ENCODE measurements at places on chromosomes 11 and 22.

DNA sequence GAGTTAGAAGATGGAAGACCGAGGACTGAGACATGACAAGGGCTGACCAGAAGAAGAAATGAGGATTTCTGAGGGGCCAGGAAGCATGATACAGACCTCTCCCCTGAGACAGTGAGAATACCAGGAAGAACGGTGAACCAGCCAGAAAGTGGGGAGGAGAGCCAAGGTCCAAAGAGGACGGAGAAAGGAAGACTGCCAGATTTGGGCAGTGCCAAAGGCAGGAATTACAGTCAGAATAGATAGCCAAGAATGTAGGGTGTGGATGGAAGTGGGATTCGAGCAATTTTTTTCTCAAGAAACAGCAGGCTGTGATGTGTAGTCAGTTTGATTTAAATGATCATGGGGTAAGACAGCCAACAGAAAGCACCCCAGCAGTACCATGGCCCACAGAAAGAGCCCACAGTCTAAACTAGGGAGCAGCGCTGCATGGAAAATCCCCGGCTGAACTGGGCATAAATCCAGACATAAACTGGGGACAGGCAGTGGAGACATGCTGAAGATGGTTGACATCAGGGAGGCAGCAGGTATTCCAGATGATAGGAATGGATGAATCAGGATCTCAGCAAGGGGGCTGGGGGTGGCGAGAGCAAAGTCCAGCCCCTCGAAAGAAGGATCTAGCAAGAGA lies 67.3 kb upstream of the BARX2 start:
- peak; percentile 14 for DNase-seq

DNA sequence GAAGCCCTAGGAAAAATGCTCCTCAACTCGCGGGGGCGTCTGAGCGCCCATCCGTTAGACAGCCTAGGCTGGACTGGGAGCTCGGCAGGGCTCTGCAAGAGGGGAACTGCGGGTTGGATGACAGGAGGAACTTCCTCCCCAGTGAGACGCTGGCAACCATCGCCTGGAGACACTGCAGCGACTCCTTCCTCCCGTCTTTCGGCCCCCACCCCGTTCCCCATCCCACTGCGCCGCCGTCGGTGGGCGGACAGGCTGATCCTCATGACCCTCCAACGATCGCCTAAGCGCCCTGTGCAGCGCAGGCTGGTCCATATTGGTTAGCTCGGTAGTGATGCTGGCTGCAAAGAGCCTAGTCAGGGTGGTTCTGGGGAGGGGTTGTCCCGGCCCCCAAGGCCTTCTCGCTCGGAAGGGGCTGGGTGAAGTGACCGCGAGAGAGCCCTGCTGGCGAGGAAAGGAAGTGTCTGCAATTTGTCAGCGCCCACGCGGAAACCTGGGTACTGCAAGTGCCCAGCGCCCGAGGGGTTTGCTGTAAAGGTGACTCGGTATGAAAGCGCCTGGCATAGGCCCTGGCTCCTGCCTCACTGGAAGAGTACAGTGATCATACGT lies 638 bp downstream of the NRGN start:
- no peak for DNase-seq

- no peak for DNase-seq
Measured at GRCh38 chr22:27809226-27809603, 7.7 kb upstream of the MN1 start.

DNA sequence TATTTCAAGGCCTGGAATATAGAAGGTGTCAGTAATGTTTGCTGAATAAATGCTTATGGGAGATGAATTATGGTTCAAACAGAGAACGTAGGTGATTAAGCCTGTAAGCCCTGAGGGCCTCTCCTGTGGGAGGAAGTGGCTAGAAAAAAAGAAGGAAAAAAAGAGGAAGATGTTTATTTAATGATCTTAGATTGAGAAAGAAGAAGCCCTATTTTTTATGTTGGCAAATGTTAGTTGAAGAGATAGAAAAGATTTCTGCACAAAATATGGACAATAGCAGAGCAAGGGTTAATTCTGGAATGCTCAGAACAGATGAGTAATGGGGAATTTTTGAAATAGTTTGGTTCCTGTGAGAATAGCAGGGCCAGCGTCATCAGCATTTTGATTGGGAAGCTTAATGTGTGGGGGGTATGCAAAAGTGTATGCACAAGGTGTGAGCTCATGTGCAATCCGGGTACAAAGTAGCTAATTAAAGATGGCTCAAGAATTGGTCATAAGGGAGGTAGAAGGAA lies 95.7 kb downstream of the TEAD1 start:
- no peak for DNase-seq

GRCh38 chr11:122833846-122834464 lies 4.3 kb upstream of the CRTAM start:
- no peak for DNase-seq

DNA sequence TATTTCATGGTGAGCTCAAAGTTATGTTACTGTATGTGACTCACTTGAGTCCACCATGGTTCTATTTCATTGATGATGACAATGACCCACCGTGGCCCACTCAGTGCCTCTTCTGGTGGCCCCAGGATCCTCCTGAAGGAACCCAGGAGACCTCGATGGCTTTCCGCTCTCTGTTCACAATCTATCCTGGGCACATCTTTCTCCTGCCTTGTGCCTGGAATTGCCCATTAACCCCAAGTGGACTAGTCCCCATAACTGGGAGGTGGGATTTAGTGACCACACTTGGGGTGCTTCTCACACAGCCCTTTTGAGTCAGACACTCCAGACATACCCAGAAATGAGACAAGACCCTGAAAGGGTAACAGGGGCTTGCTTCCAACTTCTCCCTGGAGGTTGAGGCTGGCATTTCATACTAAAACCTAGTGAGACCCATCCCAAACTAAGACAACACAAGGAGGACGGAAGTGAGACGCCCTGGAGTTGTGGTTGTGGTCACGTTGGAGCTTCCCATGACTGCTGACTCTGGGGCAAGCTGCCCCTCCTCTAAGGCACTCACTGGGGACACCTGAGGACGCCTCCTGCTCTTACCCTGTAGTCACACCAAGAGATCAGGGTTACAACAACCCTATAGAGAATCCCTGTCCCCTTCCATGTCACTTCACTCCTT lies 22.1 kb downstream of the IGLL5 start:
- no peak for DNase-seq

DNA sequence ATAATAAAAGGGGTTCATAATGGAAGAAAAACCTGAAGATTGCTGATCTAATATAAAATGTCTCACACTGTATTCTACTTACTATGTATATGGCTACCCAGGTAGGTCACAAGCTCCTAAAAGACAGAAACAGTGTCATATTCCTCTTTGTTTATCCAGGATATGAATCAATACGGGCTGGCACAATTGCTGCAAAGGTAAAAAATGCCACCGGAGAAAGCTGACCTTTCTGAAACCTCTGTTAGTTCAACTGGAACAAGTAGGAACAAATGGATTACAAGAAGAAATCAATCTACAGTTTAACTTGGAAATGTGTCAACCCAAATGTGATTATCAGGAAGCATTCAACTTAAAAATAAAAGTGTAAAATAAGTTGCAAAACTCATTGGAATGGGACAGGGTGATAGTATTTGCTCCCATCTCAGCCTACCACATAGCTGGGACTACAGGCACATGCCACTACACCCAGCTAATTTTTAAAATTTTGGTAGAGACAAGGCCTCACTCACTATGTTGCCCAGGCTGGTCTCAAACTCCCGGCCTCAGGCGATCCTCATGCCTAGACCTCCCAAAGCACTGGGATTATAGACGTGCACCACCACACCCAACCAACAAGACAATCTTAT lies 27.6 kb downstream of the SLC35F2 start:
- DNase-seq, result no peak

GRCh38 chr11:30724274-30724673 lies 138.1 kb upstream of the MPPED2 start:
- no peak for DNase-seq

- DNase-seq, result peak; percentile 58
Measured at GRCh38 chr11:109208121-109208520, 213.9 kb upstream of the C11orf87 start.

DNA sequence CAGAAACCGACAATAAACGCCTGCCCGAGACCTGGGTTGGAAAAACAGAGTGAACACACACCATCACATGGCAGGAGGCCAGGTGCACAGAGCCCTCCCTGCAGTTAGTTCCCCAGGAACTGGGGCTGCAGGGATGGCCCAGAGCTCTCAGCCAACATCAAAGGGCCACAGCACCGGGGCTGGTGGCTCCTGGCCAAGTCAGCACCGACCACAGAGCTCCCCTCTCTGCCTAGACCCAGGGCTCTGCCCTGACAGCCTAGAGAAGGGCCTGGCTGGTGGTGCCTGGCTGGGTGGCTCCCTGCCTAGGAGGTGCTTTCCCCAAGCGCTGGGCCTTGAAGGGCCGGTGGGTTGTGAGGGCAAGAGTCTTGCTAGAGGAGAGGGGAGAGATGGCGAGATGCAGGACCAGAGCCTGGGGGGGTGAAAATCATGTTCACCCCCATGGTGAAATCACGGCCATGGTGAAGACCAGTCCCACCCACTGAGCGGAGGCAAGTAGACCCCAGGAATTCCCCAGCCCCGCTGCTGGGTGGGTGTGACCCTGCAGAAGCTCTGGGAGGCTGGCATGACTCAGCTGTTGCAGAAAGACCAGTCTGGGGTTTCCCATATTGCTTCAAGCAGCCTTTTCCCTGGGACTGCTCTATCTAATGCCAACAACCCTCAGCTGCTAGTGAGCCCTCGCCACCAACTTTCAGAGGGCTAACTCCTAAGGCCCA lies 7.2 kb upstream of the BID start:
- peak; percentile 65 for DNase-seq

GRCh38 chr11:61694946-61695706 lies 14.9 kb downstream of the DAGLA start:
- peak; percentile 89 for DNase-seq

DNA sequence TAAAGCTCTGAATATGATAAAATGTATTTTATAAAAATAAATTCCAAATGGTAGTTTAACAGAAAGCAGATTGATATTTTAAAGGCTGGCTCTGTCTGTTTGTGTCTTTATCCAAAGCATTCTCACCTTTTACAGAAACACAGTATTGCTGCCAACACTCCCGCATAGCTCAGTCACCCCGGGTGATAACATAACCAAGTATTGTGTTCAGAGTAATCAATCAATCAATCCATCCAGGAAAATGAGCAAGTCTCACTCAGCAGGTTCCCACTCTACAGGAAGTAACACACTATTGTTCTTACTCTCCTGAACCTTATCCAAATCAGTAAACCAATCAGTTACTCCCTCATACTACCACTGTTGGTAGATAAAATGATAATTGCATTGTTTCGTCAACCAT lies 203.4 kb downstream of the LRRC4C start:
- DNase-seq, result no peak

- DNase-seq, result no peak
Measured at GRCh38 chr11:6637871-6638270, 17.7 kb downstream of the DCHS1 start.

- DNase-seq, result no peak
Measured at GRCh38 chr22:28175730-28176492, 256.9 kb upstream of the PITPNB start.

GRCh38 chr11:132605825-132606570 lies 926.3 kb downstream of the OPCML start:
- DNase-seq, result no peak

DNA sequence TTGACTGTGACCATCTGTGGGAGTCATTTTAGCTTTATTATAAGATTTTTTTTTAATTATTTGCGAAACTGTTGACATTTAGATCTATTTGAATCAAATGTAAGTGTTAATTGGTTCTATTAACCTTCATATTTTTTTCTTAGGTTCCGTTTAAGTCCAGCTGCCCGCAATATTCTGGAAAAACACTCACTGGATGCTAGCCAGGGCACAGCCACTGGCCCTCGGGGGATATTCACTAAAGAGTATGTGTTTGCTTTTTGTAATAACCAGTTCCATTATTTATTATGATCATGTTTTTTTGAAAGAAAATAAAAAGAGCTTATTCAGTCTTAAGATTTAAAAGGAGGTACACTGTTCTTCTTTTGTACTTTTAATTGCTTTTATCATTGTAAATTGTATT lies 43.9 kb downstream of the PDHX start:
- peak; percentile 37 for DNase-seq

GRCh38 chr11:1771273-1771672 lies 7.5 kb upstream of the CTSD start:
- DNase-seq, result no peak

GRCh38 chr11:128513915-128514681 lies 73.3 kb downstream of the ETS1 start:
- DNase-seq, result no peak

GRCh38 chr11:126344141-126345080 lies 11.1 kb upstream of the ST3GAL4 start:
- no peak for DNase-seq

DNA sequence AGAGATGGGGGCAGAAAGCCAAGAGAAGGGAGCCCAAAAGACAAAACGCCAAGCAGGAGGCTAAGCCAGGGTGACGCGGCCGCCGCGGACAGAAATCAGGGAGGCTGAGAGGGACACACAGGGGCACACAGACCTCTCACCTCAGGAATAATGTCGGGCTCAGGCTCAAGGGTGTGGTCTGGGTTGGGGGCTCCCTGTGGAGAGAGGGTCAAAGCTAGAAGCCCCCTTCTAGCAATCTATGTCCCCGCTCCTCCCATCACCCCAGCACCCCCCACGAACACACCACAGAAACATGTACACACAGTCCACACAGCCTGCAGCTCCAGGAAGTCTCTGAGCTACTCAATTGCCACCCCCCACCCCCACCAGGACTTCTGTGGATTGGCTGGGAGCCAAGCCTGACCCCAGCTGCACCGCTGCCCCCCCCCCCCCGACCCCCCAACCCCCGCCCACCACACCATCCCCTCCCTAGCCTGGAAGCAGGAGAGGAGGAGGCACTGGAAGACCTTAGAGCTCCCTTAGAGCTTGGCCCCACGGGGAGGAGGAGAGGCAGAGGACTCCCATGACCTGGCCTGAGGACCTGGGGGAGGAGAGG lies 6.9 kb downstream of the BCL9L start:
- no peak for DNase-seq

DNA sequence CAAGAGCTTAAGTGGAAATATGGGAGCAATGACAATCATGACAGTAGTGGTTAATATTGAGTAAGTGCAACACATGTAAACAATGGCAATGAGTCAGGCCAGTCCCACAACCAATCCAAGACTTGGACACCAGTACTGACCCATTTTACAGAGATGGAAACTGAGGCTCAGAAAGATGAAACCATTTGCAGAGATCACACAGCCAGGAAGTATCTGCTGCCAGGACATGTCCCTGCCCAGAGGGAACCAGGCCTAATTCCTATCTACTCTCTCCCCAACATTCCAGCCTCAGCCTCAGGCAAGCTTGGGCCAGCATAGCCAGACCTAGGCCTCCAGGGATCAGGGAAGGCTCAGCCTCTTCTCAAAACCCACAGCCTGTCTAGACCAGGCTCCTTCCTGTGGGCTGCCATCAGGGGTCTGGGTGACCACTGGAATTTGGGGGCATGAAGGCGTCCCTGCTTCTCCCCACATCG lies 395.1 kb downstream of the MN1 start:
- DNase-seq, result no peak

DNA sequence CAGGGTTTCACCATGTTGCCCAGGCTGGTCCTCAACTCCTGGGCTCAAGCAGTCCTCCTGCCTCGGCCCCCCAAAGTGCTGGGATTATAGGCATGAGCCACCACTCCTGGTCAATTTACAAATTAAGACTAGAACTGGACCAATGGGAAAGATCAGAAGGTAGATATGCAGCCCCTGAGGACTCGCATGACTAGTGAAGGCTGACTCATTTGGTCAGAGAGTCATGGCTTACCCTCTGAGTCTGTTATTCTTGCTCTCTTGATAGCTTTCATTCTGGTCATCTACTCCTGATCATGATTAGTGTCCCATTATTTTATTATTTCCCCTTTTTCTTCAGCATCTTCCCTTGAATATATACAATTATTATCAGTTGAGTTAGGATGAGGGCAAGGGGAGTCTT lies 2.7 kb upstream of the LDHAL6A start:
- DNase-seq, result no peak

- no peak for DNase-seq
Measured at GRCh38 chr22:26516503-26516902, 4.2 kb upstream of the TFIP11 start.

- DNase-seq, result no peak
Measured at GRCh38 chr22:42685941-42686653, 34.6 kb downstream of the A4GALT start.

All from G401 (cell line).